ENCODE measurements at places on chromosomes 6 and 20.

- DNase-seq, result no peak
Measured at GRCh38 chr20:50704971-50705370, 13.6 kb upstream of the RIPOR3 start.

DNA sequence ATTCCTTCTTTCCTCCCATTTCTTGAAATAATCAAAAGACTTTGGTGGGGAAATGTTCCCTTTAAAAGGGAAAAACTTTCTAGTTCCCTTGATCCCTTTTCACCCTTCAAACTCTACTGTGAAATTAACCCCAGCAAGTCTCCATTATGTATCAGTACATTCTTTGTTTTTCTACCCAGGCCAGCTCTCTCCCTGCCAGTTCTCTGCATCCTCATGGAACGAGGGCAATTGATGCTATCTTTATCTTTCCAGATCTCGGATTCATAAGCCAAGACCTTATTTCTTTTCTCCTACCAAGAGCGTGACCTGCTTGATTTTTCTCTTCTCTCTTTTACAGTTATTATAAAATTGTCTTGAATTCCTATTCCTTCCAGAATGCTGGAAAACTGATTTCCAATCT, 75.8 kb downstream of the ADGRB3 start:
- DNase-seq, result no peak

DNA sequence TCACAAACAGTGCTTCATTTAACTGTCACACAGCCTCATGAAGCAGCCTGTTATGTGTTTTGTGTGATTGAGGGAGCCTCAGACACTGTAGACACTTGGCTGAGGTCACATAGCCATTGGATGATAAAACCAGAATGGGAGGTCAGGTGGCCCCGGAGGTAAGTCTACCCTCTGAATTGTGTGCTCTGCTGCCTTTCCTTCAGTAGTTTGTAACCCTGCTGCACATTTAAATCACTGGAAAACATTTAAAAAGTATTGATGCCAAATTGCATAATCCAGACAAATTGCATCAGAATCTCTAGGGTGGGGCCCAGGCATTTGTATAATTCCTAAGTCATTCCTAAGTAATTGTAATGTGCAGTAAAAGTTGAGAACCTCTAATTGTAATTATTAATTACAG, 85.2 kb upstream of the ECI2 start:
- DNase-seq, result no peak

- peak; percentile 49 for DNase-seq
Measured at GRCh38 chr20:46324960-46325703, 16.8 kb upstream of the CDH22 start.

DNA sequence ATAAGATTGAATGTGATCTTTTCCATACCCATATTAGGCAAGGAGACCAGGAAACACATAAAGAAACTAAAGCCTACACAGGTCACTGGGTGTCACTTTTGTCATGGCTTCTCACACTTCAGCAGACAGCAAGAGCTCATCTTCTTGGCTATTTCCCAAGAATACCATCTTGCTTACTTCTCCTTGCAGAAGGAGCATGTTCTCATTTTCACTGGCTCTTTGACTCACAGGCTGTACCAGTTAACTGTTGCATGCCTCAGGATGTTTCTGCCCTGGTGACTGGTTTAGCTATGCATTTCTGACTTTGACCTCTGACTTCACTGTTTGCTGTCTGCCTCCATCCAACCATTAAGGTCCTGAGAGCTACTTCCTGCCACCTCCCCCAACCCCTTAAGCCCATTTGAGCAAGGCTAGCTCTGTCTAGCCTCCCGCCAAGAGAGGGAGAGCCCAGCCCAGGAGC, 40.3 kb upstream of the OGFRL1 start:
- no peak for DNase-seq

- no peak for DNase-seq
Measured at GRCh38 chr6:167399599-167399998, 74.7 kb downstream of the TTLL2 start.

DNA sequence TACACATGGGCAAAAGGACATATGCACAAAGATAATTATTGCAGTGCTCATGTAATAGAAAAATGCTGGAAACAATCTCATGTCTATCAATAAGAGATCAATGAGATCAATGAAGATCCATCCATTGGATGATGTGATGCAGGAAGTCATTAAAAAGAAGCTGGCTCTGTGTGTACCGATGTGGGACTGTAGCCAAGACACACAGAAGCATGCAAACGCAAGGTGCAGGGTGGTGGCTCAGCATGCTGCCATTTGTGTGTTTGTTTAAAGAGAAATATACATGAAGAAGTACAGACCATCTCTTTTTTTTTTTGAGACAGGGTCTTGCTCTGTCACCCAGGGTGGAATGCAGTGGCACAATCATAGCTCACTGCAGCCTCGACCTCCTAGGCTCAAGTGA, 33.1 kb upstream of the KCNB1 start:
- DNase-seq, result no peak

- DNase-seq, result no peak
Measured at GRCh38 chr6:133033263-133033662, 207.9 kb upstream of the EYA4 start.

- DNase-seq, result no peak
Measured at GRCh38 chr6:43995137-43995536, 132.1 kb downstream of the MRPL14 start.

DNA sequence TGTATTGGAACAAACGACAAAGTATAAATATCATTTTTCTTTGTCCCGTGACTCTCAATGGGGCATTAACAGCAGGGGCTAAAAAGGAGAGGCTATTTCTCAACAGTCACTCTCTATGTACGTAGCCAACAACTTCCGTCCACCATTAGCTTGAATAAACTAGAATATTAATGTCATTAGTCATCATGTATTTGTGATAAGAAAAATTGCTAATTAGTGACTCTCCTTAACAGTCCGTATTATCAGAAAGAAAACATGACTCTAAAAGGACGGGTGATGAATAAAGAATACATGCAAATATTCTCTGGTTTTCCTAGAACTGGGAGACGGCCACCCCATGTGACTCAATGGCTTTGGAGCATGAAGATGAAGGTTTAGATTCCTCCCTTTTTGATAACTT, 18.6 kb downstream of the VIP start:
- no peak for DNase-seq

DNA sequence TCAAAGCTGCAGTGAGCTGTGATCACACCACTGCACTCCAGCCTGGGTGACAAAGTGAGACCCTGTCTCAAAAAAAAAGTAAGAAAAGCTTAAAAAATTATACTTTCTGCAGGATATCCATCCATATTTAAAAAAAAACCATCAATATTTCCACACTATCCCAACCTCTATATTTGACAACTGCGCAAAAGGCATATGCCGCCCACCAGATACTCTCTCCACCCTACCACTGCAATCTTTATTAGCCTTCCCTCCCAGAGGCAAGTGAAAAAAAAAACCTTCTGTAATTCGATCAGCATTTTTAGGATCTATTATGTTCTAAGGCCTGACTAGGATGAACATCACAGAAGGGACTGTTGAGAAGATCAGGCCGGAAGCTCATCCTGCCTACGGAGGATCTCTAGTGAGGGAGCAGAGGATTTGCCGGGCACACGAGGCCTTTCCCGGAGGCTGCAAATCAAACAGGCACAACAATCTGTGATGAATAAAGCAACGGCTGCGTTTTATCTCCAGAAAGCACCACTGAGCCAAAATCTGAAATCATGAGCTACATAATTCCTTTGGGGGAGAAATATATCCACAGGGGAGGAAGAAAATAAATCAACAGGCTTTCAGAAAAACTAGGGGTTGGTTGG, 65.9 kb downstream of the GFOD1 start:
- no peak for DNase-seq

DNA sequence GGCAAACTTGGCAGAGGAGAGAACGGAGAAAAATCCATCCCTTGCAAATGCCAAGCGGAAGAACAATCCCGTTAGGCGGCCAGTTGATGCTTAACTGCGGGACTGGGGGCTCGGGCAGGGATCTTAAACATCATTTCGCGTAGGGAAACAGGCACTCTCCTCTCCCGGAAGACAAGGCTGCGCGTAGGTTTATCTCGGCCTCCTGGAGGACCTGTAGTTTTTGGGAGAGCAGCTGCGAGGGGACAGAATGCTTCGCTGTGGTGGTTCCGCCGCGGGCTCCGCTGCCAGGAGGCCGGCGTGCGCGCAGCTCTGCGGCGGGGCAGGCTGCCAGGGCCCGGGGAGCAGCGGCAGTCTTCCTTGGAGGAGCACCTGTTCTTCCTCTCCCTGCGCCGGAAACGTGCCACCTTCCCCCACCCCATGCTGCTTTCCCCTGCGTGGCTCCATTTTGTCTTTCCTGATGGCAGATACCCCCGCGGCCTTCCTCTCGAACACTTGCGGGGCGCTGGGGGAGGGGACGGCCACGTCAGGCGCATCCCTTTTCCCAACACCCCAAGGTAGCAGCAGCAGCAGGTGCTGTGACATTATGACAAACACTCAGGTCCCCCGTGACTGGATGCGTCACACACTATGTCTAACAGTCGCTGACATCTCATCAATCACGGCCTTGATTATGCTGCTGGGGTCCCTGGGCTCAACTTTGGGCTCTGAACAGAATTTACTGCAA, 230.7 kb upstream of the BTBD3 start:
- no peak for DNase-seq

- no peak for DNase-seq
Measured at GRCh38 chr6:169996378-169997051, 245.1 kb downstream of the ERMARD start.

- no peak for DNase-seq
Measured at GRCh38 chr6:38982470-38982869, 66.1 kb upstream of the GLP1R start.
